IPS-NIHi11 (cell line): ENCODE measurements at places on chromosomes 3 and 15.

- no peak for DNase-seq
Measured at GRCh38 chr3:5298453-5298852, 110.9 kb downstream of the EDEM1 start.

DNA sequence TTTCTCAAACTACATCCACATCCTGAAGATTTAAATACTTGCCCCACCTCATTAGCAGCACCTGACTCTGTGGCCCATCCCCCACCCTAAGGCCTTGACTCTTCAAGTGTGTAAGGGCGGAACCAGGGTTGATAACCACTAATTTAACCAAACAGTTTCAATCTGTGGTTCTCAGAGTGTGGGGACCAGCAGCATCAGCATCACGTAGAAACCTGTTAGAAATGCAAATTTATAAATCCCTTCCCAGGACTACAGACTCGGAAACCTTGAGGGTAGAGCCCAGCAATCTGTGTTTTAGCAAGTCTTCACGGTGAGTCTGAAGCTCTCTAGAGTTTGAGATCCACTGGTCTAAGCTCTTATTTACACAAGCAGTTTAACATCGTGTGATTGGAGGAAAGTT is 12.4 kb downstream of the GNB4 start:
- no peak for DNase-seq

- DNase-seq = no peak
Measured at GRCh38 chr3:42600958-42601675, 631 bp downstream of the NKTR start.

DNA sequence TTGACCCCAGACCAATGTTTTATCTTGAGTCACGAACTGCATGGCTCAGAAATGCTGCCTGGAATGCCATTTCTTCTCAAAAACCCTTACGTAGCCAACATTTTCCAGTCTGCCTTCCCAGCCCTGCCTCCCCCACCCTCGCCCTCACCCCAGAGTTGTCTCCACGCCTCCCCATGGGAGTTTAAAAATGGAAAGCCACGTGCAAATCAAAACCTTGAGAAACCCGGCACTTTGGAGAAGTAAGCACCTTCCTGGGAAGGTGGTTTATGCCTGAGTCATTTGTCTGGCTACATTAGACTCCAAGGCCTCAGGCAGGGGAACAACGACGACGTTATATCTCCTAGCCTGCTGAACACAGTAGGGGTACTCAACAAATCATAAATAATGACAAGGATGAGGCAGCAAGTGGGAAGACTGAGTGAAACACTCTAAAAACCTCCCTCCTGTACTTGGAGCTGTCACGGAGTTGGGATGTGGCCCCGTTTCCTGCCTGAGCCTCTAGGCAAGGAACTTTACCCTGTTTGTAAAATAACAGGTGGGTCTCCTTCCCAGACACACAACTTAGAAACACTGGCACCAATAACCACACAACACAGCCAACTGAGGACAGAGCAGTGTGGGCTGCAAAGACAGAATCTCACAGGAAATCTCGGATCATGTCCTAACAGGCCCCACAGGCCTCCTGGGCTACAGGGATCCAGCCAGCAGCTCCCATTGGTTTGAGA is 179.1 kb downstream of the NTRK3 start:
- DNase-seq = no peak

DNA sequence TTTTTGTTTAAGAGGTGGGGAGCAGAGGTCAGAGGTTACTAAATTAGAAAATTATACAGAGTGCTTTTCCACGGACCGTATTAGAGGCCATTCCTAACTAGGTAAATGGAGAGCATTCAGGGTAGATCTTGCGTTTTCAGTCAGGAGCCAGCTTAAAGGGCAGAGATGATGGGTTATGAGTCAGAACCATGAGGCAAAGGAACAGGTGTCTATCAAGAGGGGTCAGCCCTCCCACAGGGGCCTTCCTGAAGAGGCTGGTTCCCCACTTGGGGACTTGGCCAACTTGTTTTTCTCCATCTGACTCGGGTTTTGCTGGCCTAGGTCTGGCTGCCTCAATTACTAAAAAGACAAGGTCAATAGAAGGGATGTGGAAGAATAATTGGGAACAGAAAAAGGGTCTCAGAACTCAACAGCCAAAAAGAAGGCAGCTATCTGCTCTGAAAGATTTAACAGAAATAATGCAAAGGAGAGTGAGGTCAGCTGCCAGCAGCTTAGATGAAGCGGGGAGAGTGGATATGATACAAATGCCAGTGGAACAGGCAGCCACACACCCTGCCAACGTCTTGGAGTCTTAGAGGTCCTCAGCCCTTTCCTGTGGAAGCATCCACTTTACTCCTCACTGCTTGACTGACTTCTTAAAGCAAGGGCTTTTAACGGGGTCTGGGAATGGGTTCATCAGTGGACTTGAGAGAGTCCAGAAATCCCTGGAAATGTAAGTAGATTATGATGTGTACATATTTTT is 17.6 kb downstream of the MTMR14 start:
- no peak for DNase-seq

DNA sequence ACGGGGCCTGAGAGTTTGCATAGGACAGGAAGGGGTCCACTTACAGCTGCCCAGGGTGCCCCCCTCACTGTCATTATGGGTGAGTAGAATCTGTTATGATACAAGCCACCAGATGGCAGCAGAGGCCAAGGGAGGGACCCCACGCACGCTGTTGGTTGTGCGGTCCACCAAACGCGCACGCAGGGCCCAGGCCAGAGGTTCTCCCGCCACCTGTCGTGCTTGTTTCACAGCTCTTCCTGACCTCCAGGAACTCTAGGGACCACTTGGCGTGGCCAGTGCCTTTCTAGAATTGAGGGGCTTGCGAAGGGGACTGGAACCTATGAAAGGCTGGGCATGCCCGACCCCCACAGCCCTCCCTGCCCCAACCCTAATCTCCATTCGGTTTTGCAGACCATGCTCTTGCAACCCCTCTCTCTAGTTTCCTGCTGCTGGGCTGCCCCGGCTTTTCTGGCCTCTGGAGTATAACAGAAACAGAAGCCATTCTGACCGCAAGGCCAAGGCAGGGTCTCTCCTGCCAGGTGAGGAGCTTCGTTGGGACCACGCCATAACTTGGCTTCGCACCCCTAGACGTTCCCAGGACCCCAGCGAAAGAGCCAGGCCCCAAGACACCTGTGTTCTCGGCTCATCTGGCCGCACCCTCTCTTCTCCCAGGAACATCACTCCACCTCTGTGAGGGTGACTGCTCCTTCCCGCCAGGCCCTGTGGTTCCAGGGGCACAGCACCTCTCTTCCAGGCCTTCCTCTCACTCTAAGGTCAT is 46.0 kb downstream of the ALDH1L1 start:
- peak; percentile 77 for DNase-seq

GRCh38 chr3:106184540-106185457 is 316.0 kb upstream of the CBLB start:
- DNase-seq = no peak

DNA sequence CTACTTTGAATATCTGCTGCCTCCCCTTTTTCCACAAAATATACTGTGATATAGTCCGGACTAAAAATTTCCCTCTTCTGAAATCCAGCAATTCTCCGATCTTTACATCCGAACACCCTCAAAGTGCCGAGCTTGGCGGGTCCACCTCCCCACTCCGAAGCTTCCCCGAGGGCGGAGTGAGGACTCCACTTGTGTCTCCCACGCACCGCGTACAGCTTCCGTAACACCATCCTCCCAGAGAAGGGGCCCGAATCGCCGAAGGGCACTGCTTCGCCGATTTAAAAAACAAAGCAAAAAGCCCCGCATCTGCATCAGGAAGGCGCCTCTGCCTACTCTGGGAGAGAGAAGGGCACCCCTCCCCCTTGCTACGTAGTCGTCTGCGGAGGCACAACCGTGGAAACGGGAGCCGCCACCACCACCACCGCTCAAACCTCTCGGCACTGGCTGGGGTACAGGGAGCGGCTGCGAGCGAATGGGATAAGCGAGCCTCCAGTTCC is 551 bp downstream of the NCBP2 start:
- DNase-seq = peak; percentile 55

GRCh38 chr3:10393514-10393913 is 72.6 kb upstream of the SEC13 start:
- no peak for DNase-seq

- DNase-seq = no peak
Measured at GRCh38 chr15:44812029-44812517, 75.7 kb downstream of the TRIM69 start.

GRCh38 chr15:35064576-35065190 is 20.4 kb downstream of the NANOGP8 start:
- no peak for DNase-seq

DNA sequence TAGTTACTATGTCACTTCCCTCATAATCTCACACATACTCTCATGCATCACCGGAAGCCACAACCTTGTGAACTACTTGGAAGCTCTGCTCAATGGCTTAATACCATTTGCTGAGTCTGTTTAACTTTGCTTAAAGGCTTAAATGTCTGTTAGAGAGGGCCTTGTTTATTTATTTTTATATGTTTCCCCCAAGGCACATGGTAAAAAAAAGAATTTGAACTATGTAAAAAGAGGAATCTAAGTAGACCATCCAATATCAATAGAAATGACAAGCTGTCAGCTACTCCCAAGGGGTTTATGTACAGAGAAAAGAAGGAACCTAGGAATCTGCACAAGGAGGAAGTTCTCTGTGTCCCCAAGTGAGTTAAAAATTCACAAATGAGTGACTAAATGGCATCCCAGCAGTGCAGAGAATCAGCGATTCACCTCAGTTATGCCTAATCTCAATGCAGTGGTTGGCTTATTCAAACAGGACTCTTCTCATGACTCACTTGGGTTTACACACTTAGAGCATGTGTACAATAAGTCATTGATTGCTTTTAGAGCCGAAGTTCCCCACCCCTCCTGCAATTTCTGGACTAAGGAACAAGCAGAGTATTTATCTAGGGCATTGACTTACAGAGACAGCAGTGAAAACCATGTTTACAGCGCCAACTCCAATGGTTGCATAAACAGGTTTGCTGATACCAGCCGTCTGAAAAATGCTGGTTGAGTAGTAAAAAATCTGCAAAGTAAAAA is 24.4 kb downstream of the SLC2A2 start:
- DNase-seq = no peak

GRCh38 chr15:43895586-43895985 is 68.8 kb downstream of the WDR76 start:
- no peak for DNase-seq

DNA sequence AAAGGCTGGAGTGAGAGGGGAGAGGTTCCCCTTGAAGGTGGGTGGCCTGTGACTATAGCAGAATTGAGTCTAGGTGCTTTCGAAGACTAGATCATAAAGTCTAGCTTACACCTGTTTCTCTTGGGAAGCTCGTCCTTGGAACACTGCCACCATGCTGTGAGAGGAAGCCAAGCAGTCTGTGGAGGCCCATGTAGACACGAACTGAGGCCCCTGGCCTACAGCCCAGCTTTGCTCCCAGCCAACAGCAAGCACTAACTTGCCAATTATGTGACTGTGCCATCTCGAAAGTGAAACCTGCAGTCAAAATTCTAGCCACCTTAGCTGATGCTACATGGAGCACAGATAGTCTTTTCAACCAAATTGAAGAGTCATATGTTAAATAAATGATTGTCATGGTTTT is 190.5 kb upstream of the NECTIN3 start:
- DNase-seq = peak; percentile 60

GRCh38 chr15:48803877-48804276 is 7.0 kb downstream of the CEP152 start:
- no peak for DNase-seq

DNA sequence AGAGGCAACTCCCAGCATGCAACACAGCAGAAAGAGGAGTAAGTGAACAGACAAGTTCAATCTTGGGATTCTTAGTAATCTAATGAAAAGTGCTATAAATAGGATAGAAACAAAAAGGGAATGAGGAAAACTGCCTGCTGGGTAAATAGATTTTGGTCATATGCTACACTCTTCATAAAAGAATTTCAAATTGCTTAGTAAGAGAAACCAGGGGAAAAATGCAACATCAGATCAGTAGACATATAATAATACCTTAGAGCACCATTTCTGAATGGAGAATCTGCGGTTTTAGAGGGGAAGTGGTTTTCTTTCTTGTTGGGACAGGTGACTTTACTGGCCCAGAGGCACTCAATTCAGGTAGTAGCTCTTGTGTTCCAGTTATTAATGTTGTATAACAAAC is 13.4 kb upstream of the TBC1D5 start:
- no peak for DNase-seq

- DNase-seq = peak; percentile 6
Measured at GRCh38 chr3:197394464-197395321, 96.3 kb upstream of the DLG1 start.

- DNase-seq = peak; percentile 48
Measured at GRCh38 chr3:150349314-150350097, 58.6 kb upstream of the TSC22D2 start.

DNA sequence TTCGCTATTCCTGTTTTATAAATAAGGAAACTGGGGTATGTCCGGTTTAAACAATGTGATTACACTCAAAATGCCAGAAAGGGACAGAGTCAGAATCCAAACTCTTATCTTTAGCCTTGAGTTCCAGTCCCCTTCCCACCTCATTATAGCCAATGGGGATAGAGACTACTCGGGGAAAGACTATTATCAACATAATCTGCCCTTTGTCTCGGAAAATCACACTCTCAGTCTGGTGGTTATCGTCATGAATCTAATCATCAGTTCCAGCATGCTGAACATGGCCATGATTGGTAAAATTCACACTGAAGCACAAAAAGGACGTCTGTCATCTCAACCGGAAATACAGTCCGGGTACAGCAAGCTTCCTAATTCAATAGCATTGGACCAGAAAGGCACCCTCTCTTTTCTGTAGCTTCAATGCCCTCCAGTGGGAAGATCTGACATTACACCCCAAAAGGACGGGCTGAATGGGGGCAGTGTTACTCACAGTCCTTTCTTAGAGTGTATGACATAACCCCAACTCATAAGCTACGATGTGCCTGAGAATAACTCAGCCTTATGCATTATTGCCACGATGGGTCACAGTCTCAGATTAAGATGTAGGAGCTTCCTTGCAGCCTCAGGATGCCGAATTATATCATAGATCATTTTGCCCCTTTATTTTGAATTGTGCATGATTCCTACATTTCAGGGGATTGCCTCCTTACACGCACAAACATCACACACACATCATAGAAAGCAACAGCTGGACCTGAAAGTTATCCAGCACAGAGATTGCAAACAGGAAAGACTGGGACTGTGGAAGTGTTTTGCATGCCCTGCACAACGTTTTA is 390.4 kb upstream of the LMCD1 start:
- DNase-seq = peak; percentile 70

- no peak for DNase-seq
Measured at GRCh38 chr3:193236599-193236998, 4.4 kb upstream of the PLAAT1 start.

GRCh38 chr3:39910826-39911464 is 101.5 kb downstream of the MYRIP start:
- DNase-seq = no peak

- DNase-seq = no peak
Measured at GRCh38 chr15:27842526-27842925, 256.6 kb downstream of the OCA2 start.

- no peak for DNase-seq
Measured at GRCh38 chr3:178505832-178506231, 30.4 kb upstream of the KCNMB2 start.
